ENCODE measurements at places on chromosomes 4 and X. TPM values are rescaled to one million over a fixed set of nuclear protein-coding genes. Genes with fewer than 3 reads are reported as not detected.

Gene SSX4B
- total RNA-seq, result not detected

Gene SLC4A4
- 1.3 TPM for total RNA-seq

Gene EDA
- total RNA-seq, result 9.1 TPM

Gene XAGE2
- total RNA-seq, result not detected

Gene MAGEA9B
- total RNA-seq, result not detected

Gene GABRA4
- under 0.01 TPM for total RNA-seq

Gene REPS2
- total RNA-seq, result 1.8 TPM

Gene CENPVL3
- total RNA-seq, result not detected

Gene MTTP
- total RNA-seq, result 0.63 TPM

Gene TMPRSS11A
- total RNA-seq, result not detected

Gene AWAT2
- not detected for total RNA-seq

Gene C4orf50
- 0.21 TPM for total RNA-seq

Gene POLA1
- 7.8 TPM for total RNA-seq

Gene RBMXL3
- total RNA-seq, result not detected

Gene SUPT20HL1
- not detected for total RNA-seq

Gene HDX
- total RNA-seq, result 3.4 TPM

Gene SPACA5
- total RNA-seq, result not detected

Gene RTL9
- total RNA-seq, result not detected

Gene EVC
- 0.52 TPM for total RNA-seq

Gene MTNR1A
- not detected for total RNA-seq

Gene AMMECR1
- total RNA-seq, result 14.1 TPM

Gene ADH4
- not detected for total RNA-seq

Gene ADH1A
- not detected for total RNA-seq

Gene KCNE5
- not detected for total RNA-seq

Gene TSPYL2
- total RNA-seq, result 93.8 TPM

Gene PCDH7
- total RNA-seq, result not detected

Gene RAB33A
- total RNA-seq, result 8.2 TPM

Gene CRMP1
- total RNA-seq, result not detected

Gene SMIM20
- total RNA-seq, result 15.1 TPM

Gene ASIC5
- total RNA-seq, result not detected

Gene CXorf49
- not detected for total RNA-seq

Gene VMA21
- 27.9 TPM for total RNA-seq

Gene KIAA1210
- not detected for total RNA-seq

Gene PHEX
- total RNA-seq, result 1.9 TPM

Gene F9
- total RNA-seq, result not detected

Gene CPEB2
- 20.6 TPM for total RNA-seq

Gene BRS3
- total RNA-seq, result not detected

Gene SMIM10
- not detected for total RNA-seq

Gene ZFYVE28
- total RNA-seq, result 8.9 TPM

Gene PTPN13
- total RNA-seq, result 2.2 TPM

Gene SULT1E1
- not detected for total RNA-seq

Gene CTAG2
- not detected for total RNA-seq

Gene DMP1
- not detected for total RNA-seq

Gene CT45A2
- not detected for total RNA-seq

Gene CRLF2
- 0.42 TPM for total RNA-seq

Gene TBC1D8B
- 0.73 TPM for total RNA-seq

Gene HPGDS
- not detected for total RNA-seq

Gene HAND2
- total RNA-seq, result not detected
